Left ventricle myocardium inferior (tissue), 1 donor: ENCODE measurements at places on chromosomes 2 and 18. TPM values are rescaled to one million over a fixed set of nuclear protein-coding genes. Genes with fewer than 3 reads are reported as not detected.

DNA sequence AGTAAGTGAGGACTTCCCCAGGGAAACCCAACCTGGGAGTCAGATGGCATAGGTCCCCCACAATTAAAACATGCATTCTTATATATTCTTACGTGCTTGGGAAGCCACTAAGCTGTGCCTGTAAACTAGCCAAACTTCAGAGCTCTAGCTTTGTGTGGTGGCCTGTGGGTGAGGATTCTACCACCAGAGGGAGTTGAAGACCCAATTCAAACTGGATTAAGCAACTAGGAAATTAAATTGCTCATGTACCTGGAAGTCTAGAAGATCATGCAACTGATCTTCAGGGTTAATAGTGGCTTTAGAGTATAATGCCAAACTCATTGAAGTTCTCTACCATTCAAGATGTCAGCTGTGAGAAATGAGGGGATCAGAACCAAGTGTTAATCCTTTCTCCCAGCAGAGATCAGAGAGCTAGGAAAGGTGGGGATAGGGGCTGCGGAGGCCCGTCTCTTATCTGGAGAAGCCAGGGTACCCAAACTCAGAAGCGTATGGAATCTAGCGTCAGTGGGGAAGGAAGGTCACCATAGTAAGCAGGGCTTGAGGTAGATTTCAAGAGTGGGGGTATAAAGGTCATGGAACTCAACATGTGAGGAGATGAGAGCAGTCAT is 53.2 kb upstream of the CCDC85A start:
- no peak for DNase-seq

GRCh38 chr18:14179306-14179705 is 47.1 kb upstream of the ZNF519 start:
- DNase-seq: no peak

DNA sequence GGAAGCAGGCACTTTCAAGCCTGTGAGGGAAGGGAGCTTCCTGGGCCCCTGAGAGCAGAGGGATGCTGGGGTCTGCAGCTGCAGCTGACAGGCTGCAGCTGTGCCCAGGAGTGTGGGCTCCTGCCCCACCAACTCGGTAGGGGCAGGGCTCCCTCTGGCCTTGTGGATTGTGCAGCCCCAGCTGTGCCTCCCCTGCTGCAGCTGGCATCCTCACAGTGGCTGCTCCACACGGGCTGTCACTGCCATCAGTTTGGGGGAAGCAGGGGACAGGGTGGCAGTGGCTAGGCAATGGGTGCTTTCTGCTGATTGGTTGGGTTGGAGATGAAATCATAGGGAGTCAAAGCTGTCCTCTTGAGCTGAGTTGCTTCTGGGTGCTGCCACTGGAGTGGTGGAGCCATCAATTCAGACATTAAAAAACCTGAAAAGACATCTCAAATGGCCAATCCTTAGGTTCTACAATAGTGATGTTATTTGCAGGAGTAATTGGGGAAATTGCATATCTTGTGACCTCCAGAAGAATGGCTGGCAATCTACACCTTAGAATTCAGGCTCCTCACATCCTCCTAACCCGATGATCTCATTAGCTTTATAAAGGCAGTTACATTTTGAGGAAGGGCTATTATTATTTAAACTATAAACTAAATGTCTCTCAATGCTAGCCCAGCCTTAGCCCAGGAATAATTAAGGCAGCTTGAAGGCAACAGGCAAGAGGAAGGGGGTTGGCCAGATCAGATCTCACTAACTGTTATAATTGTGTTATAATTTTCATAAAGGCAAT is 41.3 kb downstream of the FAM171B start:
- DNase-seq: no peak

The LRP2 gene
- 0.05 TPM for total RNA-seq

The PGAP1 gene
- 6.8 TPM for total RNA-seq

The RUFY4 gene
- not detected for total RNA-seq
